ENCODE measurements at places on chromosomes 3 and 15.

GRCh38 chr3:40267937-40268724, 41.4 kb upstream of the EIF1B start:
- DNase-seq, result no peak

DNA sequence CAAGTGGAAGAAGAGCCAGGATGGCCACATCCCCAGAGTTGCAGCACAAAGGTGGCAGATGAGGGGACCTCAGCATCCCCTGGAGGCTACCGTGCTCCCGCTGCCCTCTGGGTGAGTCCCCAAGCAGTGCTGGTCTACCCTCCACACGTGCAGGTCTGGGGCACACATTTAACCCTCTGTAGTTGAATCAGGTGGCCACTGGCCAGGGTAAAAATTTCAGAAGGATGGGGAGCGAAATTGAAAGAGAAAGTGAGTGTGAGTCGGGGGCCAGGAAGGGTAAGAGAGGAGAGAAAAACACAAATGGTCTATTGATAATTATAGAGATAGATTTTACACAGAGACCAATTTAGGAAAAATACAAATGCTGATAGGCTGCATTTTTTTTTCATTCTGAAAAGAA, 139.5 kb upstream of the EIF1B start:
- no peak for DNase-seq

DNA sequence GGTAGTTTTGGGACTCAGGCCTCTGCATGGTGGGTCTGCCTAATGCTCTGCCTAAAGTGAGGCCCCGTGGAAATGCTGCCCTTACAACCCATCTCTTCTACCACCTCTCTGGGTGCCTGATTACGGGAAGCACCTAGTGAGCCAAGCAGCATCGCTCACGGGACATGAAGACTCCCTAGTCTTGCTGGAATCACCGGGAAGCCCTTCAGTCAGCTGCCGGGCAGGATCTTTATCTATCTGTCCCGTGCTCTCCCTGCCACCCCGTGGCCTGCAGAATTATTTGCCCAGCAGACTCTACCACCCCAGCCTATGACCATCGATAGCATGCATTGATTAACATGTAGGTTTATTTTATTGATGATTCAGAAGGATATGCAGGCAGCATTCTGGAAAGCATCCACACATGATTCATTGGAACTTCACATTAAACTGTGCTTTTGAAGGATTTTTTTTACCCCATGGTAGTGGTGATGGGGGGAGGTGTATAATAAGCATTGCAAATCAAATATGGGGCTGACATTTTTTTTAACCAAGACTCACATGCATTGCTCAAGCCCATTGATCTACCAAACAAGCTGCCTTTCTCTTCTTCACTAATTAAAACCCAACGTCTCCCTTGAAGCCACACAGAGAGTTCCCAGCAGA, 63.1 kb downstream of the ATP2B2 start:
- DNase-seq, result no peak

- DNase-seq, result no peak
Observed at GRCh38 chr3:193735850-193736249, 142.8 kb downstream of the OPA1 start.

DNA sequence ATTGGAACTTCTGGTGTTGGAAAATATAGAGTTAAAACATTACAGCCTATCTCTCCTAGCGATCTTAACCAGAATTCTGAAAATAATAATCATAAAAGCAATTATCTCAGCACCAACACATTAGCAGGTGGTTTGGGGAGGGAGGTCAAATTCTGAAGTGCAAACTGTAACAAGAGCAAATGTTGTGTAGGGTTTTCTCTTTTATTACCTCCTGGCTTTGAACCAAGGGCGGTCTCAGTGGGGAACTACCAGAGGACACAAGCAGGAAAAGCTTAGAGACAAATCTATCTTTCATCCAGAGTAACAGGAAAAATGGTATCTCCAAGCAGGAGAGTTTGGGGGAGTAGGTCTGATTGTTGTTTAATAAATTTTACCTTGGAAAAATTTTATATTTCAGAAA, 5.5 kb upstream of the ARRDC4 start:
- DNase-seq, result no peak

DNA sequence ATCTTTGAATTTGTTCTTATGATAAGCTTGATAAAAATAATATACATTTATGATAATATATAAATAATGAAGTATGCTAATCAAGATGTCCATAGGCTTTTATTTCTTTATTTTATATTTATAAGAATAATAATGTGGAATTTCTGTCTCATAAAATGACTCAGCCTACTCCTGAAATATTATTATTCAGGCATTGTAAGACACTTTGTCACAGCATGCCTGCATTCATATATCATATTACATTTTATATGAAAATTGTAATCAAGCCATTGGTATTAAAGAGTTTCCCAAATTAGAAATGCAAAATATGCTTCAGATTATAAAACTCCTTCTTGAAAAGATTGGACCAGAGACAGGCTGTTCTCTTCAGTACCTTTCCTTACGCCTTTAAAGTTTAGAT, 1303.7 kb upstream of the CADM2 start:
- no peak for DNase-seq

DNA sequence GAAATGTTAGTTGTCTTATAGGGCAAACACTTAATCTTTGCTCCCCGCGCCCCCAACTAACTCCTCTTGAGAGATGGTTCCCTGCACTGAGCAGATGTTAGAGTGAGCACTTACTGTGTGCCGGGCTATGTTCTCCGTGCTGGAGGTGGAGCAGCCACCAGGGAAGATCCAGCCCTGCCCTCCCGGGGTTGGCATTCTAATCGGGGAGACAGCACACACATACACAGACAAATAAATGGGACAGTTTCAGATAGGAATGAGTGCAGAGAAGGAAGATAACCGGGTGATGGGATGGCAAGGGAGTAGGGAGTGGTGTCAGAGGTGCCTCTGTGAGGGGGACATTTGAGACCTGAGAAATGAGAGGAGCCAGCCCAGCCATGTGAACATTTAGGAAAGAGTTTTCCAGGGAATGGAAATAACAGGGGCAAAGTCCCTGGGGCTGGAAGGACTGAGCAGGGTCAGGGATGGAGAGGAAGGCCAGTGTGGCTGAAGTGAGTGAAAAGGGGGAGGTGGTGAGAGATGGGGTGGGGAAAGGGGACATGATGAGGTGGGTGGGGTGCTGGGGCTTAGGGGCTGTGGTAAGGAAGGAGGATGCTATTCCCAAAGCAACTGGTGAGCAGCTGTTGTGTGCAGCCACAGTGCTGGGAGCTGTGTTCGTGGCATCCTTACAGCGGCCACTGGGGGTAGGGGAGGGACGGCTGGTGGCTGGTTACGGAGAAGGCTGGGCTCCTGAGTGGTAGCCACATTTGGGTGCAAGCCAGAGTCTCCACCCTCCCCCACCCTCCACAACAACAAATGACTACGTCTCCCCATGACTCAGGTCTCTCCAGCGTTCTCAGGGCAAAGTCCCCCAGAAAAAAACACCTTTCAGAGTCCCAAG, 15.4 kb upstream of the FGD5 start:
- no peak for DNase-seq

GRCh38 chr3:55524565-55525244, 37.6 kb upstream of the WNT5A start:
- DNase-seq, result no peak

GRCh38 chr15:70170096-70170699, 72.5 kb upstream of the TLE3 start:
- no peak for DNase-seq

- DNase-seq, result no peak
Observed at GRCh38 chr3:184746131-184747120, 34.6 kb upstream of the MAGEF1 start.

DNA sequence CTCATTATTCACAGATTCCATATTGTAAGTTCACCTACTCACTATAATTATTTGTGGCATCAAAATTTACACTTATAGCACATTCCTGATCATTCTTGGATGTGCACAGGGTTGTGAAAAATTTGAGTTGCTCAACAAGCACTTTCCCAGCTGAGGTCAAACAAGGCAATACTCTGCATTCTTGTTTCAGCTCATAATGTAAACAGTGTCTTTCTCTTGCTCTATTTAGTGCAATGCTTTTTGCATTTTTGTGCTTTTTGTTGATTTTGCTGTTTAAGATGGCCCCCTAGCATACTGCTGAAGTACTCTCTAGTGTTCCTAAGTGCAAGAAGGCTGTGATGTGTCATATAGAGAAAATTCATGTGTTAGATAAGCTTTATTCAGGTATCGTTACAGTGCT, 66.7 kb upstream of the TNIK start:
- no peak for DNase-seq

DNA sequence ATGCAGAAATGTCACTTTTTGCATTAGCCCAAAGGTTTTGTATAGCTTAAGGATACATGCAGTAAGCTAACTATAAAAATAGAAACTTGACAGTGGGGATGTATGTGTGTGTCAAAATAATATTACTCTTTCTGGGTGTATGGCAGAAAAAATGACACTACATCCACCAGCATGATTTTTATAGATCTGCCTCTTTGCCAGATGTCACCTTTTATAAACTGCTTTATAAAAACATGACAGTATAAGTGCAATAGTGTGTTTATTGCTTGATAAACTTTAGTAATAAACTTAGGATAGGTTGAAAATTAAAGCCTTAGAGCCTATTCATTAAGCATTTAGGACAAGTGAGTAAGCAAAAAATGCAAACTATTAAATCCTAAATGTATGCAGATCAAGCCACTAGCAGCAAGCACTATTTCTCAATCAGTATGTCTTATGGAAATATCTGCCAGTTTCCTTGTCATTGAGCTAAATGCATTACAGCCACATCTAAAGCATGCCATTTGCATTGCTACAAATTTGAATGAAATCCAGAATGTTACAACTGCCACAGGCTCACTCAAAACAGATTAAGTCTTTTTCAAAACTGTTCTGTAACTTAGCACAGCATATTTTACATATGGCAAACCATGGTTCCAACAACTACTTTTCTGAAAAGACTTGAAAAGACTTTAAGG, 935.0 kb downstream of the FHIT start:
- no peak for DNase-seq

- DNase-seq, result no peak
Observed at GRCh38 chr15:29039466-29040369, 153.9 kb downstream of the APBA2 start.

DNA sequence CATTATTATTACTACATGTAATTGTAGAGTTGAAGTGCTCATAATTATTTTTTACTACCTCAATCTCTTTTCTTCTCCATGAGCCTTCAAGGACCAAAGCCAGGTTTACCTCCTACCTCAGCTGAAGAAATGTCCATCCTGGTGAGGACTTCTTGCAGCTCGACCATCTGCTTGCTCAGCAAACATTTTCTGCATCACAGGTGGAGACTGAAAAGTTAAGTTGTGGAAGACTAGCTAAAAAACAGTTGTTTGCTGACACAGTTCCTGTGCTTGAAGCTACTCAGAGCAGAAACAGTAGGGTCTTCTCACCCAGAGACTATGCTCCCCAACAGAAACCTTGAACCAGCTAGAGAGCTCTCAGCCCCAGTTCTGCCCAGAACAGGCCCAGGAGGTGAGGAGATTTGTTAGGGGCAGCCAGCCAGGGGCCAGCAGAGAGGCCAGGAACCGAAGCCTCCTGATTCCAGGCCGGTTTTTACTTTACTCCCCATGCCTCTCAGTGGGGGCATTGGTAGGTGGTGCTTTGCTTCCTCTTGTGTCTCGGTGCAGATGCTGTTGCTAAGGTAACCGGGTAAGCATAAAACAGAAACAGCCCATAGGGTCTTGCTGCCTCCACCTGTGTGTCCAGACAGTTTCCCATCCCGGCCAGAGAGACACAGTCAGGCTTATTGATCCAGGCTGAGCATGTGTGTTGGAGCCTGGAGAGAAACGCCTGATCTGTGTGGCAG, 54.9 kb downstream of the CCNL1 start:
- no peak for DNase-seq

GRCh38 chr15:36642311-36642710, 62.9 kb downstream of the CDIN1 start:
- DNase-seq, result no peak

DNA sequence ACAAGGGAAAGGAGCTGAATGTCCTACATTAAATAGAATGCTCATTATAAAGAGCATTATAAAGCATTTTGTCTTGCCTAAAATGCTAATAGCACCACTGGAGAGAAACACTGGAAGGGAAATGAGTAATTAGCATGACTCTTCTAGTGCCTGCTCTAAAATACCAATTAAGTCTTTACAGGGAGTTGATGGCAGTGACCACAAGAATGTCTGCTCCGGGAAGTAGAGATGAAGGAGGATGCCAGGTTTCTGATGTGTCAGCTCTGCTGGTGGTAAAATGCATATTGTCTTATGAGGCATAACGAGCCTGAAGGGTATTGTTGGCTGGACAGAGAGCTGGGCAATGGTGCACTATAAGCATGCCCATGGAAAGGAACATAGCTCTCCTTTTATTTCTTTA, 49.5 kb downstream of the MYLK start:
- DNase-seq, result no peak

- DNase-seq, result no peak
Observed at GRCh38 chr15:40108061-40108854, 421 bp downstream of the BMF start.

DNA sequence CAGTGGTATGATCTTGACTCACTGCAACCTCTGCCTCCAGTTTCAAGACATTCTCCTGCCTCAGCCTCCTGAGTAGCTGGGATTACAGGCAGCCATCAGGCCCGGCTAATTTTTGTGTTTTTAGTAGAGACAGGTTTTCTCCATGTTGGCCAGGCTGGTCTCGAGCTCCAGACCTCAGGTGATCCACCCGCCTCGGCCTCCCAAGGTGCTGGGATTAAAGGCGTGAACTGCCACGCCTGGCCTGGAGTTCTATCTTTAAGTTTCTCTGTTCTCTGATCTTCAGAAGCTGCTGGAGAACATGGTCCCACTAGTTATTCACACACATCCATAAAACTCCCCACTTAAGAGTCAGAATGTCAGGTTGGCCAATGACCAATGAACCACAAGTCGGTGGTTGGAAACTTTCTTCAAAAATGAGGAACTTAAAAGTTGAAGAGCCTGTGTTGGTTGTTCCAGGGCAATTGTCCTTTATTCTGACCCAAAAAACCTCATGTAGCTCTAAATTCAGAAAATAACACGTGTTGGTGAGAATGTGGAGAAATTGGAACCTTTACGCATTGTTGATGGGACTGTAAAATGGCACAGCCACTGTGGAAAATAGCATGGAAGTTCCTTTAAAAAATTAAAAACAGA, 55.9 kb upstream of the PIK3CB start:
- no peak for DNase-seq

DNA sequence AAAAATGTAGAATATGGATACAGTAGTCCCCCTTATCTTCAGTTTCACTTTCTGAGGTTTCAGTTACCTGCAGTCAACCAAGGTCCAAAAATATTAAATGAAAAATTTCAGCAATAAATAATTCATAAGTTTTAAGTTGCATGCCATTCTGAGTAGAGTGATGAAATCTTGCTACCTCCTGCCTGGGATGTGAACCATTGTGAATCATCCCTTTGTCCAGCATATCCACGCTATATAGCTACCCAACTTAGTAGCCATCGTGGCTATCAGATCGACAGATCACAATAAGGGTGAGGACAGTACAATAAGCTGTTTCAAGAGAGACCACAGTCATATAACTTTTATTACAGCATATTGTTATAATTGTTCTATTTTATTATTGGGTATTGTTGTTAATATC, 1.2 kb upstream of the LARS2 start:
- DNase-seq, result no peak
